DMS79 treated with DMSO at 0.1 percent for 48 hours (cell line): ENCODE measurements at places on chromosomes 1 and 21.

GRCh38 chr1:92126088-92126487, 45.9 kb downstream of the BTBD8 start:
- no peak for DNase-seq

- no peak for DNase-seq
These were observed 3.1 kb upstream of the CD2 start for GRCh38 chr1:116751146-116751545.

DNA sequence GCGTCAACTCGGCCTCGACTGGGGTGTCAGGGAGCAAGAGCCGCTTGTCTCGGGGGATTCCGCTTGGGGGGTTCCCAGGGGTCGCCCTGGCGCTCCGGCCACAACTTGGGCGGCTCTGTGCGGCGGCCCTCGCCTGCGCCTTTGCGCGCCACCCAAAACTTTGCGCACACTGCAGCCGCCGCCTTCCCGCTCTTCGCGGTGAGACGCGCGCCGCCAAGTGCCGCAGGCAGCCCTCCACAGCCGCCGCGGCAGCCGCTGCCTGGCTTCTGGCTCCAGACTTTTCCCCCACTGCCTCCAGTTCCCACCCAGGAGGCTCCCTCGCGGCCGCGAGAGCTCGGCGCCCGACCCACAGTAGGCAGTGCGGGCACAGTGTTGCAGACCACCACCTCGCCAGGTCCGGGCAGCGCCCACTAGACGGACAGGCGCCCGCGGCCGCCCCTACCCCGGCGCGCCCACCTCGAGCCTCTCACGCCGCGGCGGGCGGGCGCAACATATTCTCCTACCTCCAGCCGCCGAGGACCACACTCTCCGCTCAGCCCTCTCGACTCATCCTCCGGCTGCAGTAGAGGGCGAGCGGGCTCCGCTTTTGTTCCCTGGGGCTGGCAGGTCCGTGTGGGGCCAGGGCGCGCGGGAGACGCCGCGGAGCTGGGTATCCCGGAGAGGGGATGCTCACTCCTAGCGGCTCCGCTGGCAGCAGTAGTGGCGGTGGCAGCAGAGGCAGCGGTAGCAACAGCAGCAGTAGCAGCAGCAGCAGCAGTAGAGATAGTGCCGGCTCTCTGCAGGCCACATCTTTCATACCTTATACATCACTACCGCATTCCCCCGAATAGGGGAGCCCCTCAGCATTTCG, 296.6 kb downstream of the OMA1 start:
- DNase-seq = no peak

DNA sequence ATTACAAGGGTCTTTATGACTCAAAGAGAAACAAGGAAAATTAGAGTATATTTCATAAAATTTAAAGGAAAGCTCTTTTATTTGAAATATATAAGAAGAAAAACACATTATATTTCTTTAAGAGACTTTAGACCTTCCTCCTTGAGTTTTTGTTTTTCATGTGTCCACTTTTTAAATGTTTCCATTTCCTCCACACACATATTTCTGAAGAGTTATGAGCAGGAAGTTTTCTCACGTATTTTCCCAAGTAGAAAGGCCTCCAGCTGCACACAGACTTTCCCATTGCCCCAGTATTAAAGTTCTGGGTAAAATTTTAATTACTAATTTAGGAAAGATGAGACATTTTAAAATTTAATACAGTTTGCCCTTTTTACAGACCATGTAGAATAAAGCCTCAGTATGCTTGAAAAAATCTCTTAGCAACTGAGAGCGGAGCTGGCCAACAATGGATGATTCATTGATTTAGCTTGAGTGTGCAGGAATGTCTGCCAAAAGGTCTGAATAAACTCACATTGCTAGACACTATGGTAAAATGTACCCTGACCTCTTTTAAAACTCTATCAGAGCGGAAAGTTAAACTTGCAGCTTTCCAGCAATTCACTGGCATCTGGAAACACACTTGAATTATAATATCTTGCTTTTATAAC, 57.9 kb downstream of the DDAH1 start:
- no peak for DNase-seq
